ENCODE measurements at places on chromosomes 4 and X.

- no peak for DNase-seq
These were observed 59.2 kb downstream of the SLC7A11 start for GRCh38 chr4:138182838-138183426.

- DNase-seq, result no peak
These were observed 80.5 kb downstream of the PRDM5 start for GRCh38 chr4:120842031-120842430.

DNA sequence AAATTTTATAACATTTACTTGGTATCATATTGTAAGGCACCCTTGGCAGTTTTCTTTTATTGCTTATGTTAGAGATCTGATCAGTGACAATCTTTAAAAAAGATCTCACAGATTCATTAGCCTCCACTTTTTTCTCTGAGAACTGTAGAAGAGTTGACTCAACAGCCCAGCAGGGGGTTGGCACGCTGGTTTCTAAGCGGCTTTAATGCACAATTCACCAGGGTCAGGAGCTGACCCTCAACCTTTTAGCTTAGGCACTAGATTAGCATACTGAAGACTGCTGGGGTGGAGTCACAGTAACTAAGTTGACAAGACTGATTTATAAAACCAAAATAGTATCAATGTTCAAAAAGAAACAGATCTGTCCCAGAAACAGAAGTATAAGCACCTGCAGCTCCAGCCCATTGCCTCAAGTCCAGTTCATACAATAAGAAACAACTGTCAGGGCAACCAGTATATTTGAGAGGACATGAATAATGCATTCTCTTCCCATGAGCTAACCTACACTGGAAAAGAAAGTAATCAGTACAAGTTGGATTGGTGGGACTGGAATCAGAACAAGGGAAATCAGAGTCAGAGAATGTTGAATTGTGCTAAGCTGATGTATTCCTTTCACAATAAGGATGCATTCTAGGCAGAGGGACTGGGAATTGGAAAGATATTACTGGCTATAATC, 77.6 kb downstream of the PDE5A start:
- DNase-seq, result no peak

GRCh38 chrX:19072372-19072771, 49.9 kb downstream of the ADGRG2 start:
- DNase-seq, result no peak

- DNase-seq, result no peak
These were observed 35.8 kb upstream of the SHISA3 start for GRCh38 chr4:42361456-42361855.

DNA sequence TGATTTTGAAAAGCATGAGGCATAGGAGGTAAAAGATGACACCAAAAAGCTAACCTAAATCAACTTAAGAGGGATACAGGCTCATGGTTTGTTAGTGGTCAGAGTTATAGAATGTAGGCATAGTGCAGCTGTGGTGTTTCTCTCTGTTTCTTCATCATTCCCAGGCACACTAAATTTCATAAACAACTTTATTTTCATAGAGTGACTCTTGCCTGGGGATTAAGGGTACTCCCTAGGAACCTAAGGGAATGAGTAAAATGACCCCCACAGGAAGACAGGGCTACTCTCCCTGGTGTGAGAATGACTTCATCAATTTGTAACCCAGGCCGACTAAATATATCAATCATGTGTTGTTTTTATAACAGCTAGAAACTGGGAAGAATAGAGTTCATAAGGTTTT, 11.1 kb downstream of the FABP2 start:
- DNase-seq, result no peak
